ENCODE measurements at places on chromosomes 3 and 15.
A peak's percentile ranks its signal among the peaks of the same experiment; 100 is the strongest.

DNA sequence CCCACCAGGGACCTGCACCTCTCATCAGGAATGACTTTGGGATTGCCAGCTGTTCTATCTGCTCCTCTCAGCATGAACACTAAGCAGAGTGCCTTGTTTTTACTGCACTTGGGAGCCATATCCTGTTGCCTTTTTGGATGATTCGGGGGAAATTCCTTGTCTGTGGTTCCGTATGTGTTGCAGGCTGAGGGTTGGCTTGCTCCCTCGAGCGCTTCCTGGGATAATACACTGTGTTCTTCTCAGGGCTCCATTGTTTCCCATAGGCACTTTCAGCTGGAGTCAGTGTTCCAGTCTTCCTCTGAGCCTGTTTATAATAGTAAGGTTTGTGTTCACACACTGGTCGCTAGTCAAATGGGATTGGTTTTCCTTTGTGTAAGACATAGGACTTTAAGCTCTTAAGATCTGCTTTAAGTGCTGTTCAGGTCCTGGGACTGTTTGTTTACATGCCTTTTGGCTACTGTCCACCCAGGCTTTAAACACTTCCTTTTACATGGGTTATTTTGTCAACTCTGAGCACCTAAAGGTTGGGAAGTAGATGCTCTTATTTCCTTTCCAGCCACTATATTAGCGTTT lies 23.4 kb downstream of the BOC start:
- DNase-seq, result no peak

DNA sequence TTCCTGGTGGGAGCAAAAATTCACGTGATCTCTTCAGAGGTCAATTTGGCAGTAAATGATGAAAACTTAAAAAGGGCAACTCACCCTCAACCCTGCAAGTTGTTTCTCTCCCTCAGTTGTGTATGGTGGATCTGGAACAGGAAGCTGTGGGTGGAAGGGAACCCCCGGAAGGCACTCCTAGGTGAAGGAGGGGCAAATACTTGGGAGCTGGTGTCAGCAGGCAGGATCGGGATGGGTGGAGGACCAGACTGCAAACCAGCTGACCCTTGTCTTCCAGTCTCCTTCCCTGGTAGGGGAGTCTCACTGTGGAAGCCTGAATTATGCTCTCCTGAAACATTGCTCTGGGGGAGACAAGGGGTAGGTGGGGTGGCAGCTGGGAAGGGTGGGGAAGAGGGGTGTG lies 33.5 kb downstream of the PRR23E start:
- DNase-seq, result peak; percentile 34

GRCh38 chr3:61897848-61898247 lies 336.5 kb downstream of the PTPRG start:
- DNase-seq, result no peak

DNA sequence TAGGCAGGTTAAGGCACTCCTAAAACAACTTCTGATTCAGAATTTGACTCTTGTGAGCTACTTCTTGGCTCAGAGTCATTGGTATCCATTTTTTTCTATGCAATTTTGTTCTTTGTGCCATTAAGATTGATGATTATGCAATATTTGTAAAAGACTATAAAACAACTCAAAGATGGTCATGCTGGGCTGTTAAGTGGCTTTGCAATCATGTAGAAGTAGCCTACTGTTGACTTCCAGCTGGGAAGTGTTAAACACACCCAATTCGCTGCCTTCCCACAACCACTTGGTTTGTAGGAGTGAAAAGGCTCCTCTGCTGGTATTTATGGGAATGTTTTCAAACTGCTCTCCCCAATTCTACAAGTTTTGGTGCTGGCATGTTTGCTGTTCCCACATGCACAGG lies 74.7 kb upstream of the COL6A6 start:
- no peak for DNase-seq

GRCh38 chr3:12741209-12741608 lies 17.9 kb downstream of the TMEM40 start:
- DNase-seq, result no peak

DNA sequence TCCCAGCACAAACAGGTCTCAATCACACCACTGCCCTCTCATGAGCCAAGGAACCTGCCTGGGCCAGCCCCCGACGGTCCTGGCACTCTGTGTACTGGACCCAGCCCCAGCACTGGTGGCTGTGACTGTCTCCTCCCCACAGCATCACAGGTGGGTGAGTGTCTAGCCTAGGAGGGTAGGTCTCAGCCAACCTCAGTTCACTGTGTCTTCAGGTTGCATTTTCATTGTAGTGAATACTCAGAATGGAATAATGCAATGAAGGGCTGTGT lies 163.4 kb upstream of the NSMCE3 start:
- DNase-seq, result no peak

- DNase-seq, result peak; percentile 15
These were observed 11.9 kb downstream of the P3H2 start for GRCh38 chr3:190108804-190109203.

GRCh38 chr3:37523361-37523760 lies 338.3 kb upstream of the CTDSPL start:
- no peak for DNase-seq

GRCh38 chr15:82774496-82774895 lies 31.4 kb downstream of the FSD2 start:
- no peak for DNase-seq

DNA sequence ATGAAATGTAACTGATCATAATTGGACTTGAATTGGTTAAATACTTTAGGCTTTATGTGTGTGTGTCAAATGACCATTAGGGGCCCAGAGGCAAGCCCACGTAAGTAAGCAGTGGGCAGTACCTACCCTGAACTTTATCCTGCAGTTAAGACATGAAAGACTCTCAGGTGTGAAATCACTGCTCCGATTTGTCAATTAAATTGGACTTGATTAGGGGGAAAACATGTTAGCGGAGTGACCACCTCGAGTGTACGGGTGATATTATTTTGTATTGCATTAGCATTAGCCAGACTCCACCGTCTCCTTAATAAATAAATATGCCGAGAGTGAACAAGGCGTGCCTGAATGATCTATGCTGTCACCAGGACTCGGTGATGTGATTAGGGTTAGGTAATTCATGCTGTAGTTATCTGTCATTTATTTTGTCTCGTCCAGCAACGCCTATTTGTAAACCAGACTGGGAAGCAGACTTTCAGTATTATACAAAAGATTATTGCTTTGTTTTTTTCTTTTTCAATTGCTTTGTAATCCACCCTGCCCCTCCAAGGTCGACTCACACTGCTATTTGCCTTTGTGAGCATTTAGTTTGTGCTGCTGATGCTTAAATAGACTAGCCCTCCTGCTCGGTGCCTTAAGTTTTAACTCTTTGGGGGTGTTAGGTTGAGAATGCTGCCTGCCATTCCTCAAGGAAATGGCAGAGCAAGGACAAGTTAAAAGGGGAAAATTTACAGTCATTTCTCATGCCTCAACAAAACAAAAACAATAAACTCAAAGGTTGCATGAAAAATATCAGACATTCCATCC lies 1.8 kb downstream of the RBMS3 start:
- DNase-seq, result peak; percentile 11

DNA sequence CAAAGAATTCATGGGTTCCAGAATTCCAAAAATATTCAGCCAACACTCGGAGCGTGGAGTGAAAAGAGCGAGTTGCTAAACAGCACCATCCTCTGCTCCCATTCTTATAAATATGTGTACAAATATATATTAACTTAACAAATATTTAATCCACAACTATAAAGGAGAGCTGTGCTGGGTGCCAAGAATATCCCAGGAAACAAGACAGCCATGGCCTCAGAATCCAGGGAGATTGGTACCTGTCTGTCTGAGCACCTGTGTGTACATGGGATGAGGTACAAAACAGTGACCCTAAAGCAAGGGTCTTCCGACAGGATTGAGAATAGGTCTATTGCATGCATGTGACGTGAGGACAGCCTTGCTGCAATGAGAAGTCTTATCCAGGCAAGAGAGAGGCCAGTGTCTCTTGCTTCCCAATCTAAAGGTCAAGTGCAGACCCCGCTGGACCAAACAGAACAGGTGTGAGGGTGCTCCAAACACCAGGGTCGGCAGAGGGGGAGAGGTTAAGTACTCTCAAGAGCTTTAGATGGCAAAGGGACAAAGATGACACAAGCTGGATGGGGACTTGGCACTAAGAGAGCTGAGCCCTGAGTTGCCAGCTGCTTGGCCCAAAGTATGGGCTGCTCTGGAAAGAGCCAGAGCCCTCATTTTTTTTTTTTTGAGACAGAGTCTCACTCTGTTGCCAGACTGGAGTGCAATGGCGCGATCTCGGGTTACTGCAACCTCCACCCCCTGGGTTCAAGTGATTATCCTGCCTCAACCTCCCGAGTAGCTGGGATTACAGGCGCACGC lies 36.2 kb downstream of the HOMER2 start:
- no peak for DNase-seq

- DNase-seq, result no peak
These were observed 58.8 kb downstream of the GADL1 start for GRCh38 chr3:30835667-30836066.

GRCh38 chr15:27418726-27419125 lies 447.7 kb downstream of the GABRG3 start:
- no peak for DNase-seq

GRCh38 chr3:193909387-193909786 lies 226.6 kb upstream of the HES1 start:
- DNase-seq, result no peak

DNA sequence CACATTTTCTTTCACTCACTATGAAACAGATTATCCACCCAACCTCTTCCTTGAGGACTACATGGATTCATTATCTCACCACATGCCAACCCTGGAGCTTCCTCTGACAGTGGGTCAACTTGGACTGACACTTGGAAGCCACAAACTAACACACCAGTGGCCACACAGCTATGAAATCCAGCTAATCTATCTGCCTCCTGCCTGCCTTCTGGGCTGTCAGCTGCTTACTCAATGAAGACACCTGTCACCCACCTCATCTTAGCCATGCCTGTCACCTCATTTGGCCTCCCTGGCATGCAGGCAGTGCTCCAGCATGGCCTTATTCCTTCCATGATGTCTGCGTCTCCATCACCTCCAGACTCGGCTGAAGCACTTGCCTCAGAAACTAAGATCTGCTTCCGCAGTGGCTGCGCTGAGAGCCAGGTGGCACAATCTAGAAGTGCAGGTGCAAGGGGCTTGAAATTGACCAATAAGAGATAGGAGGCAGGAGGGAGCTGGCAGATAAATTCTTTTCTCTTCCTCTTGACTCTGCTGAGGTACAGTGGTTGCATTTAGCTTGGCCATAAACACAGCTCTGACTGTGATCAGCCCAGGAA lies 105.2 kb upstream of the RNF7 start:
- DNase-seq, result no peak

GRCh38 chr15:86676002-86676401 lies 596.3 kb downstream of the AGBL1 start:
- no peak for DNase-seq

DNA sequence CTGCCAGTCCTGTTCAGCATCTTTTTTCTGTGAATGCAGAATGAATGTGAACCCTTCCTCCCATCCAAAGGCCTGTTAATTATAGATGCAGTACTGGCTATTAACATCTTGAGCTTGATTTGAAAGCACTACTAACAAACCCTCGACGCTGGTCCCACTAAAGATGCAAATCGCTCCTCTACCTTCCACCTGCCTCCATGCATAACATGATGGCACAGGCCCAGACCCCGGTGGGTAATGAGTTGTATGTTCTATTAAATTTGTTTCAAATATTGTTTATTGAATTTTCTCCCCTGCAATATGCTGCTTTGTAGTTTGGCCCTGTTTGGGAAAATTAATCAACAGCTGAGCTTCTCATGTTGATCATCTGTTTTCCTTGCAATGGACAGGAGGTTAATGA lies 69.3 kb downstream of the RAB11A start:
- DNase-seq, result no peak

DNA sequence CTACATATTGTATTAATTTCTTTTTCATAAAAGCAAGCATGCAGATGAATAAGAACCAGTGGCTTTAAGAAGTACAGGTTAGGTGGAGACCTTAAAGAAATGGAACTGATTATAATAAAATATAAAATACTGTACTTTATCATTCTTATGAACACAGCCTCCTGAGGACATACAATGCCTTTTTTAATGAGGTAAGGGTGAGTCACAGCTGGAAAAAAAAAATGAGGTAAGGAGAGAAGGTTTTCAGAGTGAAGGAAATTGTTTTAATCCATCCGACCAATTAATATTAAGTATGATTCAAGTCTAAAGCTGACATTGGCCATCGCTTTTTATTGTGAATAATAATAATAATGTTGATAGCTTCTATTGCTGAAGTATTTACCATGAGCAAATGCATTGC lies 170.3 kb upstream of the SOX2 start:
- no peak for DNase-seq

GRCh38 chr3:138398791-138399575 lies 35.4 kb upstream of the ESYT3 start:
- no peak for DNase-seq

GRCh38 chr3:72313308-72313707 lies 528.4 kb upstream of the PROK2 start:
- DNase-seq, result no peak

GRCh38 chr3:145942052-145942451 lies 218.9 kb downstream of the PLOD2 start:
- peak; percentile 35 for DNase-seq

DNA sequence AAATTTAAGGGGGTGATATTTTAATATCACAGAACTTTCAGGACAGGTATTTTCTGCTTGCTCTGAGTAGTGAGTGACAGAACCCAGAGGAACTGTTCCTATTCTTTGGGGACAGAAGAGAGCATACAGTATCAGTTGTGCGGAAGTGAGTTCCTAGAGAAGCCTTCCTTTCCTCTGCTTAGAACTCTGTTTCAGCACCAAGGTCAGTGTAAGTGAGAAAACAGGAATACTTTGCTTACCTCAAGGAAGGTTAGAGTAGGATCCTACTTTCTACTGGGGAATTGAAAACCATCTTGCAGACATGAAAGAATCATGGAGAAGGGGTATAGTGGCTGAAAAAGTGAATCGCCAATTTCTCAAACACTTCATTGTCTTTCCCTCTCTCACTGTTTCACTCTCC lies 542.4 kb downstream of the SQOR start:
- no peak for DNase-seq

GRCh38 chr3:56754741-56755417 lies 46.9 kb downstream of the ARHGEF3 start:
- DNase-seq, result no peak

GRCh38 chr15:81473177-81473576 lies 99.2 kb upstream of the TMC3 start:
- no peak for DNase-seq

GRCh38 chr3:3744826-3745225 lies 54.4 kb upstream of the LRRN1 start:
- DNase-seq, result no peak

GRCh38 chr3:76724075-76724474 lies 315.8 kb upstream of the ROBO2 start:
- DNase-seq, result no peak

DNA sequence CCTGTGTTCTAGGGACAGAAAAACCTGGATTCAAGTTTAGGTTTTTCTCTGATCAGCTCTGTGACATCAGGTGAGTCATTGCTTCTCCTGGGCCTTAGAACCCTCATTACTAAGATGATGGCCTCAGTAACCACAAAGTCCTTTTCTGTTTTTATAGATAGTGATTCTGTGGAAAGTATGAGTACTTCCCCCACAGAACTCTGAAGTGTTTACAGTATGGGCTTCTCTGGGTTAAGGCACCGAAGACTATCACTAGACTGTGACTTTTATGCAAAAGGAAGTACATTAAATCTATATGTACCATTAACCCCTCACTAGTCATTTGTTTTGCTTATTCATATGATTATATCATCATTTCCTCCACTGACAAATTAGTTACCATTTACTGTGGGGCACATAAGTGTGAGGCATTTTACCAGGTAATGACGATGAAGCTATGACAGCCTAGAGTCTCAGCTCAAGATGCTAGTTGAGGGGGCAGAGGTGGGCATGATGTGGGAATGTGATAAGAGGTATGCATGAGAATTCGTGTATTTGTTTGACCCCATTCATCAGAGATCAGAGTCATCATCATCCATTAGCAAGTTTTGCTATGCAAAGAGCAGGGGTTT lies 15.0 kb upstream of the RORA start:
- DNase-seq, result no peak

GRCh38 chr3:187743195-187744141 lies 1.8 kb downstream of the BCL6 start:
- peak; percentile 35 for DNase-seq

Data from AG08395 (cell line).